ENCODE measurements at places on chromosomes 2 and 18.
A peak's percentile ranks its signal among the peaks of the same experiment; 100 is the strongest.

DNA sequence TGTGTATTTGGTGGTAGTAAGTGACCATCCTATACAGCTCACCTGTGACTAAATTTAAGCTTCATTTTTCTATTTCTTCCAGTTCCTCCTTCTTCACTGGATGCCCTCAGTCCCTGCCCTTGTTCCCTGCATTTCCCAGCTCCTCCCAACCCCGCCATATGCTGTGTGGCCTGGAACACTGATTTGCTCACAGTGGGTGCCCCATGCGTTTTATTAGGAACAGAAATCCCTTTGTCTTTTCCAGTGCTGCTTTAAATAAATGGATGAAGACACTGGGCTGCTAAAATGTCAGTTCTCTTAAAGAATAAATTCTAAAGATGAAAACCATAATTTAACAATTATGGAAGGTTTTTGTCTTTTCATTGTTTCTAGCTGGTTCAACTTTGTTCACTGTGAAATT, 477.3 kb downstream of the DCDC2C start:
- DNase-seq, result no peak

DNA sequence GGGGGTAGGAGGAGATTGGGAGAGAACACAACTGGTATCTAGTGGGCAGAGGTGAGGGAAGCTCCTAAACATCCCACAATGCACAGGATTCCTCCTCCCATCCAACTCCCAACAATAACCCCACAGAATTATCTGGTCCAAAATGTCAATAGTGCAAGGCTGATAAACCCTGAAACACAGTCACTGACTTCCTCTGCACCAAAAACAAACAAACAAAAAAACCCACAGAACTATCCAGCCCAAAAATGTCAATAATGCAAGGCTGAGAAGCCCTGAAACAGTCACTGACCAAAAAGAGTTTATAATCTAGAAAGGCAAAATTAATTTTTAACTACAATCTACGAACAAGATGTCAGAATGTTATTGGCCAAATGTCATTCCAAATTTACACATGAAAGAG, 9.8 kb downstream of the TMX3 start:
- DNase-seq, result no peak

- DNase-seq, result no peak
Measured at GRCh38 chr2:3575534-3576262, 638 bp downstream of the RPS7 start.

- no peak for DNase-seq
Measured at GRCh38 chr2:236352761-236353593, 88.8 kb upstream of the ASB18 start.

DNA sequence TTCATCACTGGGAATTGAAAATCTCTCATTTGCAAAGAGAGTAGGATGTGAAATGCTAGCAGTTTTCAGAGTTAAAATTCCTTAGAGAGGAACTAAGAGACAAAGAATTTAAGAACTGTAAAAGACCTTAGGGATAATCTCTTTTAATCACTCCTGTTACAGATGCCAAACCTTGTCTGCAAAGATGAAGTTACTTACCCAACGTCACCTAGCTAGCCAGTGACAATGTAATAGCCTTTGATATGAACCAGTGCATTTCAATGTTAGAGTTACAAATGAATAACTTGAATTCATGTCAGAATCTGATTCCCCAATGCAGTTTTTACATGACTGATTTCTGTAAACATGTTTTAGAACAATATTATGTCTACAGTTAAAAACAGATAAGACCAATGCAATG, 190.1 kb downstream of the LRP1B start:
- no peak for DNase-seq

GRCh38 chr2:17729880-17730279, 23.7 kb downstream of the SMC6 start:
- DNase-seq, result no peak

- DNase-seq, result no peak
Measured at GRCh38 chr2:174633623-174633930, 36.0 kb upstream of the WIPF1 start.

- no peak for DNase-seq
Measured at GRCh38 chr2:202149155-202149762, 76.2 kb downstream of the KIAA2012 start.

GRCh38 chr18:76263046-76264005, 231.7 kb downstream of the ZNF516 start:
- no peak for DNase-seq

- DNase-seq, result no peak
Measured at GRCh38 chr2:20089715-20090464, 38.5 kb upstream of the LAPTM4A start.

- no peak for DNase-seq
Measured at GRCh38 chr2:200749631-200750322, 61.9 kb upstream of the BZW1 start.

DNA sequence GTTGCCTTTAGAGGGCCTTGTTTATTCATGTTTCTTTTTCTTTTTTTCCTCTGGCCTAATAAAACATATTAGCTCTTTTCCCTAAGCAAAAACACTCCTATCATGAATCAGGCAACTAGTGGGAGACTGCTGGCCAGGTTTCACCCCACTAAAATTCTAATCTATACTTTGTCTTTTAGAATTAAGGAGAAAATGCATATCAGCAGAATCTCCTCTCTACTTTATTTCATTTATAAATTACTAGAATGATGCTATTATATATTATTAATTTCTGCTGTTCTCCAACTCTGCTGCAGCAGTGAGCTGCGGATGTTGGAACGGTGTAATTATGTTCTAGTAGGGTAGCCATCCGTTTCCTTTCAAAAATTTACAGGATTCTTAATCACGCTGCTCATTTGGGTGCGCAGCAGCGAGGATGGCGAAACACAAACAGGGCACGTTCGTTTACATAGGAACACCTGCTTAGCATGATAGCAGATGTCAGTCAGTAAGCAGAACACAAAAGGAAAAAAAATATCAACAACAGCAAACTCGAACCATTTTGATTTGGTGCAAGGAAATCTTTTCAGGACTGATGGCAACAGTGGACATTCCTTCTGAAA, 30.5 kb downstream of the ZEB2 start:
- DNase-seq, result no peak

GRCh38 chr2:46689993-46690392, 210.6 kb downstream of the TMEM247 start:
- no peak for DNase-seq

- DNase-seq, result peak; percentile 12
Measured at GRCh38 chr2:206274434-206275311, at the start of gene ZDBF2. Gene ZDBF2 (plus strand): TSS chr2:206274663. CDS start chr2:206281850, 7,187 bp downstream.

DNA sequence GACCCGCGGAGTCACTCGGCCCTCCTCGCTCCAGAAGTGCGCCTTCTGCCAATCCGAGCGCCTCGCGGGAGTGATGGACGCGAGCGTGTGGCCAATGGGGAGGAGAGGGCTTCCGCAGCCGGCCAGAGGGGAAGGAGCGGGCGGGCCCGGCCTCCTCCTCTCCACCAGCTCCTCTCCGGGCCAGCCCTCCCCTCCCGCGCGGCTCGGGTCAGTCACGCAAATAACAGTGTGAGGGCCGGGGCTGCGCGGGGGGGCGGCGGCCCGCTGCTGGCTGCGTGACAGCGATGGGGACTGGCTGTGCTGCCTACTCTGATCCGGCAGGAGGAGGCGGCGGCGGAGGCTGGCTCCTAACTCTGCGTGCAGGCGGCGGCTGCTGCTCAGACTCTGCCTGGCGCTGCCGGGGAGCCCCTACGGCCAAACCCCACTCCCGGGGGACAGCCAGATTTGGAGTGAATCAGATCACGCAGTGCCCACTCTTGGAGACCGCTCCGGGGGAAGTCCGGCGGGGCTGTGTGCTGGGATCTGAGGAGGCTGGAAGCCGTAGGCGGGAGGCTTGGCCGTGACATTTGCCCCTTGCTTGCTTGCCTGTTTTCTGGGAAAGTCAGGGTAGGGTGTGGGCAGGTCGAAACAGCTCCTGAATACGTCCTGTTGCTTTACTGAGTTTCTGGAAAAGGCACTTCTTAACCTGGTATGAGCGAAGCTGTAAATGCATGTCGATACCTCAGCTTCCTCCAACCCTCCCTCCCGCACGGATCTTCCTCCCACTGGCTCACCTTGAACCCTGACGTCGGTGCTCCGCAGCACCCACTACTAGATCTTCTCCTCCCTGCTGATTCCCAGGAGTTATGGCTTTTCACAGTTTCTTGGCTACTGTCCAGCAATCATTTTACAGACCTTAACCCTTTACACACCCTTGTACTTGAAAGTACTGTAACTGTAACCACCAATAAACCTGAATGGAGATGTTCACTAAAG, 97.9 kb upstream of the SERTAD2 start:
- no peak for DNase-seq

- DNase-seq, result no peak
Measured at GRCh38 chr2:41000374-41000773, 548.5 kb upstream of the SLC8A1 start.

- DNase-seq, result no peak
Measured at GRCh38 chr2:120932881-120933280, 197.2 kb downstream of the GLI2 start.

DNA sequence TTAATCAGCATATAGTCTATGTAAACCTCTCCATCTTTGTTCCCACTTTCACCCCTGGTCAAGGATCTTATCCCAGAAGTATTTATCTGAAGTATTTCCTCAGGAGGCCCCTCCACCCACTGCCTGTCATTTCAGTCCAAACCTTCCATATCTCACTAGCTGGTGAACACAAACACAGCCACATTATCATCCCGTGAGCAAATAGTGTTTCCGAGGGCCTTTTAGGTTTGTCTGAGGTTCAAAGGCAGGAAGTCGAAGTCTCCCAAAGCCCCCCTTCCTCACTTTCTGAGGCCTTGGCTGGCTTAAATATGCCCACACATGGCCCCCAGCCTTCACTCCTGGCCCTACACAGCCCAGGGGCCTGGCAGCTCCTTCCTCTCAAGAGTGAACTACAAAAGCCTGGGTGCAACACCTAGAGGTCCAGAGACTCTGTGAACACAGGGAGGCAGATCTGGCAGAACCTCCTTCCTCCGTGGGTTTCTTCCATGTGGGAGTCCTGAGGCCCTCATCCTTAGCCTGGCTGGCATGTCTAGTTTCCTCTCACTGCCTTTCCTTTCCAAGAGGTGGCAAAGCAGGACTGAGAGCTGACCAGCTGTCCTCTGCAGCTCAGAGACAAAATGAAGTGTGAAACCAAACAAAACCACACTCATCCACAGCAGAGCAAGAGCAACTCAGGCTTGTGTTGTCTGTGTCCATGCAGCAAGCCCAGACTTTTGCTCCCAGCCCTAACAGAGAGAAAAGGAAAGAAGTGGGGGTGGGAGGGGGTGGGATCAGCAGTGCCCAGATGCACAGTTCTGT, 264.2 kb downstream of the SS18 start:
- DNase-seq, result no peak

DNA sequence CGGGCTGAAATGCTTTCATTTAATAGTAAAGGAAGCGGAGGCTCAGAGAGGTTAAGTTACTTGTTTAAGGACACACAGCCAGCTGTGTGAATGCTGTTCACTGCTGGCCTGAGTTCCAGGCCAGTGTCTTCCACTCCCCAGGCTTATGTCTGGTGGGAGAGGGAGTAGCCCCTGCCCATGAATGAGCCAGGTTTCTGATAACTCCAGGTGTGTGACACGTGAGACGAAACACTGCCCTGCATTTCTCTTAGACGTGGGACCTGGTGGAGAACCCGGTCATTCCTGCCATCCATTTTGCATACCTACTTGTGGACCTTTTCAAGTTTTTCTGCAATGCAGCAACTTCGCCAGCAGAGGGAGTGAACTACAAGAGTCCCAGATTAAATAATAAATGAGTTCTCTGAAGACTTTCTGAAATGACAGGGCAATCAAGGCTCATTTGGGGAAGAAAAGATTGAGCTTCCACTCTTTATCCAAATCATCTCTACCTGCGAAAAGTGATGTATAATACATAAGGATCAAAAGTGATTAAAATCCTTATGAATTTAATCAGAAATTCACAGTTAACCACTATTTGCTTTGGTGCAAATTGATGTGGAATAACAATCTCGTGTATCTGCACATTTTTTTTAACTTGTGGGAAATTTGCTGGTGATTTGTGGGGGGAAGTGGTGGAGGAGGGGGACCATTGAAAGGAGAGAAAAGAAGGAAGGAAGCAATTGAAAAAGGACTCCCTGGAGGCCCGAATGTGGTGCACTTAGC, 79.4 kb upstream of the ASB18 start:
- peak; percentile 49 for DNase-seq

- no peak for DNase-seq
Measured at GRCh38 chr18:3088449-3088848, 75.5 kb upstream of the LPIN2 start.

- DNase-seq, result no peak
Measured at GRCh38 chr2:105611811-105612424, 132.8 kb upstream of the NCK2 start.

DNA sequence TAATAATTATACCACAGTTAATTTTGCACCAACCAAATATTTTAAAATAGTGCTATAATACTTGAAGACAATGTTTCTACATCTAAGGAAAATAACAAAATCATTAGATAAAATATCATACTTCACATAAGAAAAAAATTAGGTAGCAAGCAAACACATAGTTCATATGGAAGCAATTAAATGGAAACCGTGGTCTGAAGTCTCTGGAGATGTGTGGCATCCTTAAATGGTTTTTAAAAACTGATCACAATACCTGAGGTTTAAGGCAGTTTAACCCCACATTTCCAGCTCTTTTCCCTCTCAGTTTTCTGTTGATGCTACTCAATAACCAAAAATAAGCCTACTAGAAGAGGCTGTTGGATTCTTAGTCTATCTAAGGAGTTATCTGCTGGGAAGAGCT, 71.3 kb downstream of the ASXL2 start:
- DNase-seq, result no peak

DNA sequence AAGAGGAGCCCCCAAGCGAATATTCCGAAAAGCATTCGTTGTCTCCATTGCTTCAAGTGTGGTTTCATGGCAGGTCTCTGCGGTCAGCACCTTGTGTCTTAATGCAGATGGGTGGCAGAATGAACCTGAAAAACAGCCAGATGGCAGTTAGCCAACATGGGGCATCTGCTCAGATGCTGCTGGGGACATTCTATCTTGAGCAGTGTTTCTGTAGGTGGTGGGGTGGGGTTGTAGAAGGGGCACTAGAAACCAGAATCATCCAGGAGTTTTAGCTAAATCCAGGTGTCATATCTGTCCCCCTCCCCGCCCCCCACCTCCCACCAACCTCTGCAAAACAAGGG, 42.1 kb downstream of the ST6GAL2 start:
- no peak for DNase-seq

DNA sequence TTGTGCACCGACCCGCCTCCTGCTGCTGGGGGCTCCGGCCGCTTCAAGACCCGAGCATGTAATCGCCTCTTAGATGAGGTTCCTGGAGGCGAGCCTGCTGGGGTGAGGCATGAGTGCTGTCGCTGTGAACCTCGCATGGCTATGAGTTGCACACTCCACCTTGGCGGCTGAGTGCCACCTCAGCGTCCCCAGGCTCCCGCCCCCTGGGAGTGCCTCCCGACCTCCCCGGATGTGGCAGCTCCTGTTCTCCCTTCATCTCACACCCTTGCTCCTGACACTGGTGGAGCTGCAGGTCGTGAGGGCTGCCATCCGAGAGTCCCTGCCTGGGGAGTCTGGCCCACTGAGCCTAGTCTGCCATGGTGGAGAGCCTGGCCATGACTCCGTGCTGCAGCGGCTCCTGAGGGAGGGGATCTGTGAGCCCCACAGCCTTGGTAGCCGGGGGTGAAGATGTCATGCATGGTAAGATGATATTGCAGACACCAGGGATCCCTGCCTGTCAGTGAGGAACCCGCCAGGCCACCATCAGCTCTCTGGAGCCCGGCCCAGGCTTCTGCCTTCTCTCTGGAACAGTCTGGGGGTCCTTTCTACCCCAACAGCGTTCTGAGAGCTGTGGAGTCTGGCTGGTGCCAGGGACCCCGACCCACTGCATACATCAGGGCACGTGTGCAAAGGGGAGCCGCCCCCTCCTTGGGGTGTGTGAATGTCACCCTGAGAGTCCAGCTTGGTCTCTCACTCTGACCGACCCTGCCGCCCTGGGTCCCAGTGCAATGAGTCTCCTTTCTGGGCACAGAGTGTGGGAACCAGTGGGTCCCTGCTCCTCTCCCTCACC, 61.6 kb upstream of the HS6ST1 start:
- DNase-seq, result no peak

GRCh38 chr2:157404363-157404762, 39.5 kb downstream of the CYTIP start:
- DNase-seq, result no peak

Data from HL-60 (cell line).